ENCODE measurements at places on chromosomes 6 and 20. TPM values are rescaled to one million over a fixed set of nuclear protein-coding genes. Genes with fewer than 3 reads are reported as not detected.

DNA sequence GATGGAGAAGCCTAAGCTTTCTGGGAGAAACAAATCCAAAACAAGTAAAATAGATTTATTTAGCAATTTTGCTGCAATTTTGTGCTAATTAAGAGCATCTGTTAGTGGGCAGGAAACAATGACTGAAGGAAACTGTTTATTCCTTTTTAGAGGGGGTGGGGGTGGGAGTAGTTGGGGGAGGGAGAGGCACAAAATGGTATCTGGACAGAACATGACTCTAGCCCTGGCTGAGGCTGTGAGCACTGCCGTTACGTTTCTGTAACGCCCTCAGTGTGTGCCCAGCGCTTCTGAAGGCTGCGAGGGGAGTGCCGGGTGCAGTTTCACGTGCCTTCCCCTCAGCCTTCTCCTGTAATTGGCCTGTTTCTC lies 28.8 kb downstream of the METTL24 start:
- DNase-seq = no peak

DNA sequence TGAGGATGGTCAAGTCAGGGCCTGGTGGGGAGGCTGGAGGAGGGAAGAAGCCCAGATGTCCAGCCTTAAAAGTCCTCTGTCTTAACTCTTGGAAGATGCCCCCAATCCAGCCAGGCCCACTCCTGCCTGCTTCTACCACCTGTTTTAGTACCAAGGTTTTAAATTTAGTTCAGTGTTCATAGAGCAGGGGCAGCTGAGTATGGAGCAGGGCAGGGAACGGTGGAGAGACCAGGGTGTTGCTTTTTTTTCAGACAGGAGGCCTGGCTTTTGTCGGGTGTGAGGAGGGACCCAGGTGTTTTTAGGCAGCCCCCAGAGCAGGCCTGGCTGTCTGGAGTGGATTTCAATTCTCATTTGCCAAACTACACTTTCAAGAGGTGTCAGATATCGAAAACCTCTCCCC lies 278.8 kb downstream of the CDC5L start:
- no peak for DNase-seq

The ERVFRD-1 gene
- 0.55 TPM for total RNA-seq

DNA sequence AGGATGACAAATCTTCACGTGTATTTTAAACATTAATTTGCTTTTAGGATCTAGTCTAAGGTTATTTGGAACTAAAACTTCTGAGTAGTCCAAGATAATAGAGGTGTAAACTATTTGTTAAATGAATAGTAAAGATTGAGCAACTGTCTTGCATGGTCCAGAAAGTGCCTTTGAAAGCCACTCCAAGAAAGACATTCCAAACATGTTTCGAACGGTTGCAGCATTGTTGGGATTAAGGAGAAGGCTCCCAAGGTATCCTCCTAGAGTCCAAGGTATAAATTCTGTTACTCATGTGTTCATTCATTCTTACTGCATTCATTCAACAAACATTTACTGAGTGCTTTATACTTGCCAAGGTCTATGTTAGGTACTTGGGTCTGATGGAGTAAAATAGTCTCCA lies 28.8 kb upstream of the MYLK2 start:
- no peak for DNase-seq

DNA sequence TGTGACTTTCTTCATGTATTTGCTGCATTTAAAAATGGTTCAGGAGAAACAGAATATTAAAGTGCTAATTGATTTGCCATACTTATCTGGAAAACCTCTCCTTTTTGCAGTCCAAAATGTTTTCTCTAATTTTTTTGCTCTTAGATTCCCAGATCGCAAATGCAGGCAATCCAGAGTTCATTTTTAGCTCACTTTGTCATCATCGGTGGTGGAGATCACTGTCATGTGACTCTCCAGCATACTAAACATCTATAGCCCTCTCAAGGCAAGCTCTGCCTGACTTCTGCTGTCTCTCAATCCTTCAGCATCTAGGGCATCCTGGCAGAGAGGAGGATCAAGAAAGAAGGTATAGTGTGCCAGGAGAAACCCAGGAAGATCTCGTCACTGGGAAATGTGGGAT lies 24.8 kb downstream of the ABRACL start:
- no peak for DNase-seq

The COX4I2 gene
- total RNA-seq = 19.1 TPM

The ZBTB46 gene
- 19.7 TPM for total RNA-seq

The RFX6 gene
- total RNA-seq = not detected

DNA sequence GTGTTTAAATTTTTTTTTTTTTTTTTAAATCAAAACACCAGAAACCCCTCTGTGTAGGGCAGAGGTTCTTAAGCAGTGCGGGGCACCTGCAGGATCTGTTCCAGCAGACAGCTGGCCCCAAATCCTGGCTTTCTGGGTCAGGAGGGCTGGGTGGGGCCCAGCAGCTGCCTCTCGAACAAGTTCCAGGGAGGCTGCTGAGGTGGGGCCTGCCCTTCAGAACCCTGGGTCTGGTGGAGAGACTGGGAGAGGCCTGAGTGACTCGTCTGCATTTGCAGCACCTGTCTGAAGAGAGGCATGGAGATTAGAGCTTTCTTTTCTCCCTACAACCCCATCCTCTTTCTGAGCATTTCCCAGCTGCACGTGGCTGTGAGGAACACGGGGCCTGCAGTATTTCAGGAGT lies 8.4 kb downstream of the PSMG4 start:
- no peak for DNase-seq

- DNase-seq = no peak
Observed at GRCh38 chr6:140566781-140567277, 1192.4 kb upstream of the CITED2 start.

DNA sequence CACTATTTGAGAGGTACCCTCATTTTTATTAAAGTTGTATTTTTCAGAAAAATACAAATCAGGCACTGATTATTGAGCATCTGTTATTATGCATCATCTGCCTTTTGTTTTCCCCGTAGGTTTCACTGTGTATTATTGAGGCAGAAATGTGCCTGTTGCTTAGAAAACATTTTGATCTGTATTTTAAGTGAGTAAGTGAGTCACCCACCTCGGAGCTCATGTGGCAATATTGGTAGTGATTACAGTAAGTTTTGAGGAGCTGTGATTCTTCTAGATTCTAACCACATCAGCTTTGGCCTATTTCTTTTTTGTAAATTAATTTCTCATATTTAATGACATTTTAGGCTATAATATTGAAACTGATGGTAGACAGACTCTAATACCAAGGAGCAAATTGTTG lies 59.6 kb upstream of the LAMP5 start:
- no peak for DNase-seq

- no peak for DNase-seq
Observed at GRCh38 chr20:62902926-62903615, 23.2 kb downstream of the DIDO1 start.

- DNase-seq = no peak
Observed at GRCh38 chr20:62479156-62479555, 3.4 kb upstream of the GATA5 start.

DNA sequence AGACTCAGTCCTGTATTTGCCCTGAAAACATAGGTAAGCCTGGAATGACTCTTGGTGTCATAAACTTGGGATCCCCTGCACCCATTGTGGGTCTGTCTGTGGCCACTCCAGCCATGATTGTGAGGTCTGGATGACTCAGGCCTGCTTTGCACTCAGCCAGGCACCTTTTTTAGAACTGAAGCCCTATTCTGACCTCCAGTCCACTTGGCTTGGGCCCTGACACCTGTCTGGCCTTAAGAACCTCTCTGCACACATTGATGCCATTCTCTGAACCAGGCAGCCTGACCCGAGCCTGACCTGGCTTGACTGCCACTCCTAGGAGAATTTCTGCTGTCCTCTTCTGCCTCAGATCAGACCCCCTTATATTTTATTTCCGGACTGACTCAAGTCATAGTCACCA lies 383.7 kb downstream of the MAFB start:
- DNase-seq = no peak

DNA sequence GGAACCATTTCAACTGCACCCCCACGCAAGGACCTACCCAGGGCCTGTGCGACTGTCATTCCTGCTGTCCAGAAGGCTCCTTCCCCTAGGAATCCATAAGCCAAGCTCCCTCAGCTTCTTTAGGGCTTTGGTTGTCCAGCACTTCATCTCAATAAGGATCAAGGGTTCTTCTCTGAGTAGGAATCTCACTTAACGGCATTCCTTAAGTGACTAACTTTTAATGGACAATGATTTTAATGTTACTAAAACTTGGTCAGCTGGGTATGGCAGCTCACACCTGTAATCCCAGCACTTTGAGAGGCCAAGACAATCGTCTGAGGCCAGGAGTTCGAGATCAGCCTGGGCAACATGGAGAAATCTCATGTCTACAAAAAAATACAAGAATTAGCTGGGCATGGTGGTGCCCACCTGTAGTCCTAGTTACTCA lies 13.4 kb downstream of the UBE2V1 start:
- DNase-seq = no peak

DNA sequence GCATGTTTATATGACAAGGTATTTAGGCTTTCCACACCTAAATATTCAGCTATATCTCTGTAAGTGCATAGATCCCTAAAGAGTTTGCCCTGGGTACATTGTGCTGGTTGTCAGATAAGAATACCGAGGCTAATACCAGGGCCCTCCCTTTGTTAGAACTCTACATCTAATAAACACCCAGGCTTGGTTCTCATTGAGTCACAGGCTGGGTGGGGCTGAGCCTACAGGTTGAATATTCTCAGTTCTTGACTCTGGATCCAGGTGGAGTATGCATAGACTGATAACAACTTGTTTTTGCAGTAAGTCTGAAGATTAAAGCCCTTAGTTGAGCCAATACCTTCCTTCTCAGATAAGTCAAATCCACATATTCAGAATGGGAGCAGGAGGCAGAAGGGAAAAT lies 312.2 kb upstream of the FLRT3 start:
- DNase-seq = no peak

DNA sequence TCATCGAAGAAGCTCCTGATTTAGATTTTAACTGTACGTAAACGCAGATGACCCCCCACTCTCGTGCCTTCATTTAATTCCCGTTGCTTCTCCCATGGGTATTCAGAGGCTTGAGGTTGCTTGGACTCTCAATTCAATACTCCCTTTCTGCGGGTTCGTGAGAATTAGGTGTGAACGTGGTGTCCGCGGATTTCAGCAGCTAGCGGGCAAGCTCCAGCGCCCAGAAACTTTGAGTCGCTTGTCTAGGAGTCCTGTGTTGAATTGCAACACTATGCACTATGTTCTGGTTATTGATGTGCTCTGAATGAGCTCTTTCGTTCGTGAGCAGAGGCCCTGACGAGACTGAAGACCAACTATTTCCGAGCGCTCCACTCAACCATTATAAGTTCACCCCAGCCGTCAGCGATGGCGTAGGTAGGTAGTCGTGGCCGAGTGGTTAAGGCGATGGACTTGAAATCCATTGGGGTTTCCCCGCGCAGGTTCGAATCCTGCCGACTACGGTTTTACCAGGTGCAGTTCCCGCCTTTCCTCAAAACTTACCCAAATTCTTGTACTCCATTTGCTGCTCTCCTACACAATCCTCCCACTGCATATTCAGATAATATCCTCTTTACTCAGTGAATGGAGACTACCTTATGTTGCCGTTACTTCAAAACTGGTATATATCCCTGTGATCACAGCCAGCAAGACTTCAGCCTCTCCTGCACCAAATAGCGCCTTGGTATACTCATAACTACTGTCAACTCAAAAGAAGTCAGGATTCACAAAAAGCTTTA lies 72.6 kb upstream of the ZNF184 start:
- no peak for DNase-seq

The DEFB124 gene
- not detected for total RNA-seq

The BICRAL gene
- 21.0 TPM for total RNA-seq

GRCh38 chr20:48597521-48598302 lies 230.1 kb downstream of the PREX1 start:
- peak; percentile 51 for DNase-seq

The PSMB9 gene
- 47.2 TPM for total RNA-seq

The GATA5 gene
- 2.5 TPM for total RNA-seq

GRCh38 chr20:23639490-23639958 lies 1.8 kb upstream of the CST3 start:
- no peak for DNase-seq

The CYP24A1 gene
- total RNA-seq = 0.17 TPM

DNA sequence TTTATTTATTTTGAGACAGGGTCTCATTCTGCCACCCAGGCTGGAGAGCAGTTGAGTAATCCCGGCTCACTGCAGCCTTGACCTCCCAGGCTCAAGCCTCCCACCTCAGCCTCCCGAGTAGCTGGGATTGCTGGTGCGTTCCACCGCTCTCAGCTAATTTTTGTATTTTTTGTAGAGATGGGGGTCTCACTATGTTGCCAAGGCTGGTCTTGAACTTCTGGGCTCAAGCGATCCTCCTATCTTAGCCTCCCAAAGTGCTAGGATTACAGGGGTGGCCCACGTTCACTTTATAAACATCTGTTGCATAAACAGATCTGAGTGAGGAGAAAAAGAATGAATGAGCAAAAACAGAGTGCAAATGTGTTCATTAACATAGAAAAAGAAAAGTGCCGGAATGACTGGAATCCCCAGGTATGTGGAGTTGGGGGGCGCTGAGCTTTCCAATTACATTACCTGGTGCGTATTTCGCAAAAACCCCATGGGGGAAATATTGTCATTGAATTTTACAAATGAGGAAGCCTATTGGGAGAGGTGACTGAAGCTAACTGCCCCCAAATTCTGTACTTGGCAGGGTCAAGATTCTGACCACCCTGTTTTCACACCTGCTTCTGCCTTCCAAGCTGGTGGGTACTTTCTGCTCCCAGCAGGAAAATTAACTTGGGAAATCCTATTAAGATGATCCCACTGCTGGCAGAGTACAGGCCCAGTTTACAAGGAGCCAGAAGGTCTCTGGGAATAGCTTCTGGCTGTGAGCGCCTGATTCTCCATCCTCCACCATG lies 207.7 kb upstream of the JARID2 start:
- no peak for DNase-seq

The ZSCAN23 gene
- total RNA-seq = 2.2 TPM

The NKAIN2 gene
- total RNA-seq = not detected

GRCh38 chr6:36029464-36029863 lies 1.9 kb downstream of the MAPK14 start:
- DNase-seq = no peak

DNA sequence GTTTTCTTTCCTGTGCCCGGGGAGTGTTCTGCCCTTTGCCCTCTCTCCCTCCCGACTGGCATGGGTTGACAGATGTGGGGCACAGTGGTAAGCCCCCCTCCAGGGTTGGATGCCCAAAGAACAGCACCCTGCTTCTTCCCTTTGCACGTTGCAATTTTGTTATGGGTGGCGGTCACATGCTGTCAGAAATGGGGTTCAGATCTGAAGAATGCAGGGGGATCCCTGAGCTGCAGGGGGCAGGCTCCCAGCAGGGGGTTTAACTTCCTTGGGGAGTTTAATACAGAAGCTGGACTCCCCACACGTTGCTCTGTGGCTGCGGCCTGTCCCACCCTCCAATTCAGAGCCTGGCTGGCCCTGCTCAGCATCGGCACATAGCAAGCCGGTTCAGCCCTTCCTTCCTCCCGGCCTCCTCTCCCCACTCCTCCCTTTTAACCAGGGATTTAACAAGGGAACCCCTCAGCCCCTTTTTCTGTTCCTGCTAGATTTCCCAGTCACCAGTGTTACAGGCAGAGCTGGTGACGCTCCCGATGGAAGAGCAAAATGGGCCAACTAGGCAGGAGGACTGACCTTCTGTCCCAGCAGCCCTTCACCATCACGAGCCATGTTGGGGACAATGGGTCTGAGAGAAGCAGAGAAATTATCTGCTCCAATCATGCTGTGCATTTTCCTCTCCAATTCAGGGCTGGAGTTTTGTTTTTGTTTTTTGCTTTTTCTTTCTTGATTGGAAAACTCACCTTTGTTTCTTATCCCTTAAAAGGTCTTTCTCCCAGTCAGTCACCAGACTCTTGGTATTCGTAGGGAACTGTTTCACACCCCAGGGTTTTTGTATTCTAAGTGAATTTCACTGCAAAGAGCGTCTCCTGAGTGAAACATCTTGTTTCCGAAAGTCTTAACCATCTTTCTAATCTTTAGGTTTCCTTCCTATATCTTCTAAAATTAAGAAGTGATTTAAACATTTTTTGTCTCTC lies 6.8 kb downstream of the FOXF2 start:
- DNase-seq = no peak
